Ascending aorta (tissue), 2 donors: ENCODE measurements at places on chromosomes 12 and 14. TPM values are rescaled to one million over a fixed set of nuclear protein-coding genes. Genes with fewer than 3 reads are reported as not detected.

Gene RCOR1
- total RNA-seq: 4.7 TPM

Gene ABCD4
- 137 TPM for total RNA-seq

Gene IAPP
- total RNA-seq: not detected

Gene DDIT3
- 0.64 TPM for total RNA-seq

Gene DBX2
- not detected for total RNA-seq

Gene SIRT4
- not detected for total RNA-seq

Gene DENND5B
- 4.7 TPM for total RNA-seq
